A673 (cell line): ENCODE measurements at places on chromosomes 3 and 15.

DNA sequence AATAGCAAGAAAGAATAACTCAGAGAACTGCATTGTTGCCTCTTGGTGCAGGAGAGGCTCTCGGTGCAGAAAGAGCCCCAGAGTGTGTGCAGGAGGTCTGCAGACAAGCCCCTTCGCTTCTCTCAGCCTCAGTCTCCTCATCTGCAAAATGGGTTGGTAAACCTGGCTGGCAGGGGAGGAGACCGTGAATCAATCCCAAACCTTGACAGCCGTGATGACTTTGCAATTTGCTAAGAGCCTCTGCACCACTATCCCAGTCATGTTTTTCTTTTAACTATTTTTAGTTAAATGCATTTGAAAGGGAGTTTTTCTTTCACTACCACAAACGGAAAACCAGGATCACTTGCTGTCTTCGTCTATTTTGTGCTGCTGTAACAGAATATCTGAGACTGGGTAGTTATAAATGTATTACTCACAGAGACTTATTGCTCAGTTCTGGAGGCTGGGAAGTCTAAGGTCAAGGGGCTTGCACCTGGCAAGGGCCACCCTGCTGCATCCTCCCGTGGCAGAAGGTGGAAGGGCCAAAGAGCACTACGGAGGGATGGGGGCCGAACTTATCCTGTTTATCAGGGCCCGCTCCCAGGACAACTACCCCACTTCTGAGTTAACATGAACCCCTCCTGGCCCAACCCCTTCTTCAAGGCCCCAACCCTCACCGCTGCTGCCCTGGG, 14.2 kb upstream of the IQSEC1 start:
- DNase-seq, result no peak

GRCh38 chr3:135503760-135504686, 461.5 kb upstream of the PPP2R3A start:
- DNase-seq, result peak; percentile 75

DNA sequence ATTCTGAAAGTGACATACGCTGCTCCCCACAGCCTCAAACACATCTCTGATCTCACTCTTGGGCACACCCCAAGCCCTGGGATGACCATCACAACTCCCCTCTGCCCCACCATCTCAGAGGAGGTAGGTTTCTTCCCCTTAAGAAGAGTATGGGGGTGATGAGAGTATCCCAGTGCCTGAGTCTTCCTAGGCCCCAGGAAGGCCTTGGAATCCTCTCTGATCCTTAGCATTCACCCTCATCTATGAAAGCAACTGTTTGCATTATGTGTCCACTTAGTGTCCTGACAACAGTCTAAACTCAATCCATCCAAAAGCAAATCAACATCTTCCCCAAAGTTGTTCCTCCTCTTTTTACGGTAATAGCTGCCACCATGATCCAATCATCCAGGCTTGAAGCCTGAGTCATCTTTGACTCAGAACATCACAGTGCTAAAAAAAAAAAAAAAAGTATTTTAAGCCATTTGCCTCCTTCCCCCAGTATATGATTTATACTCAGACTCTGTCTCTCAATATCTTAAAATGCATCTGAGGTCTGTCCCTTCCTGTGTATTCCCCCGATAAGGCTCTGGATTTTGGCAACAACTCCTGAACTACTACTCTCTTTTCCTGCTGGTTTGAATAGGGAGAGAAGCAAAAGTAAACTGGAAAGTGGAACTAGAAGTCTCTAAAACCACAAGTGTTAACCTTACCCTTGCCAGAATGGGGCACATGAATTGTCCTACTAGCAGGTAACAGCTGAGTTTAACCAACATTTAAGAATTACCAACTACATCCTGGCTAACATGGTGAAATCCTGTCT, 22.5 kb downstream of the POPDC2 start:
- peak; percentile 24 for DNase-seq

DNA sequence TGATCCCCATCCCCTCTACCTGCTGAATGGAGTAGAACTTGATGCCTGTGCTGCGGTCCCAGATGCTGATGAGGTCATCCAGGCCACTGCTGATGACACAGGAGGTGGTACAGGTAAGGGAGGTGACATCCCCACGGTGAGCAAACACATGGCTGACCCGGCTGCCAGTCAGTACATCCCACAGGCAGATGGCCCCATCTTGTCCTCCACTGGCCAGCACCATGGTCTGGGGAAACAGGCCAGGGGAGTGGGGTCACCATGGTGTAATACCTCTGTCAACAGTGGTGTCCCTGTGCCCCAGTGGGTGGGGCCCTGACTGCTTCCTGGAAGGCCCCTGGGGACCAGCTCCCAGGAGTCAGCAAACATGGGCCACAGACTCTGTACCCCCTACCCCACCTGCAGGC, 33.3 kb downstream of the PTPN23 start:
- no peak for DNase-seq

- DNase-seq, result peak; percentile 55
These were observed 227.6 kb upstream of the BHLHE40 start for GRCh38 chr3:4751502-4752101.

- DNase-seq, result no peak
These were observed 366.7 kb upstream of the ROBO2 start for GRCh38 chr3:76673171-76673570.

DNA sequence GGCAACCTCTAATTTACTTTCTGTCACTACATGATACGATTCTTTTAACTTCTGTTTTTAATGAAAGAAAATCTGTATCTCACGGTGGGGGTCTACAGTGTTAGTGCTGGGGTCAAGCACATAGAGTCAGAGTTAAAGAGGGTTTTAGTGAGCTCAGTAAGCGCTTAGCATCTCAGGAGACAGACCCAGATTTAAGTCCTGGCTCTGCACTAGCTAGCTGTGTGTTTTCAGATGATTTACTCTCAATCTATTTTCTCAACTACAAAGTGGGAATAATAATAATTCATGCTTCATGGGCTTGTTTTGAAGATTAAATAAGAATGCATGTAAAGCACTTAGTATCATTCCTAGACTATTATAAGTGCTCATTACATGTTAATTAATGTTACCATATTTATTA, 63.4 kb upstream of the KBTBD8 start:
- no peak for DNase-seq

- DNase-seq, result no peak
These were observed 743.9 kb upstream of the GOLIM4 start for GRCh38 chr3:168839653-168840052.

GRCh38 chr3:15982667-15983196, 185.0 kb upstream of the ANKRD28 start:
- peak; percentile 22 for DNase-seq

- no peak for DNase-seq
These were observed 21.0 kb downstream of the MELTF start for GRCh38 chr3:197008436-197009209.
